ENCODE measurements at places on chromosomes 3 and 15.
A peak's percentile ranks its signal among the peaks of the same experiment; 100 is the strongest.

- DNase-seq: no peak
Measured at GRCh38 chr15:101470548-101471239, 18.8 kb downstream of the PCSK6 start.

- DNase-seq: no peak
Measured at GRCh38 chr3:16461463-16462245, 51.8 kb downstream of the RFTN1 start.

DNA sequence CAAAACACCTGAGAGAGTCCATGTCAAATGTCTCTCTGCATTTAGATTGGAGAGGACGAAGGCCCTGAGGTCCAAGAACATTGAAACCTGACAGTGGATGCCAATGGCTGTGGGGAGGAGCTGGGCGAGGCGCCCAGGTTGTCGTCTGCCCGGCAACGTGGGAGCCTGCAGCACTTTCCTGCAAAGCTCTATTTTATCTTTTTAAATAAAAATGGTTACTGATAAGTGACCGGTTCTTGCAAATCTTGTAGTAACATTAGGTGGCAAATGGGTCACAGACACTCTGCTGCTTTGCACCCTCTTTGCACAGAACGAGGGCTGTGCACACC lies 19.5 kb upstream of the FANCD2 start:
- DNase-seq: no peak

GRCh38 chr3:30712991-30713390 lies 106.6 kb downstream of the TGFBR2 start:
- no peak for DNase-seq

DNA sequence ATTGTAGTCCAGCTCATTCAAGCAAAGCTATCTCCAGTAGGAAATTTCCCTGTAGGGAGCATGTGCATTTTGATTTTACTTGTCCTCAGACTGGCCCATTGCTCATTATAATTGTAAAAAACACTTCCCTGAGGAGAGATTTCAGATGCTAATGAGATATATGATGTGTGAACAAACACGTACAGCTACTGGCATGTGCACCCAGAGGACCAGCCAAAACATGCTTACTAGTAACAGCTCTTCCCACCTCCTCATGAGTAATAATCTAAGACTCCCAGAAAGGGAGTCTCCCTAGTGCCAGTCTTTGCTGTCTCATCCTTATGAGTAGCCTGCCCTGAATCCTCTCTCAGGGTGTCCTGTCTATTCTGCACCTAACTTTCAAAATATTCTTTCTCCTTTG lies 43.4 kb downstream of the FBXO22 start:
- peak; percentile 40 for DNase-seq

DNA sequence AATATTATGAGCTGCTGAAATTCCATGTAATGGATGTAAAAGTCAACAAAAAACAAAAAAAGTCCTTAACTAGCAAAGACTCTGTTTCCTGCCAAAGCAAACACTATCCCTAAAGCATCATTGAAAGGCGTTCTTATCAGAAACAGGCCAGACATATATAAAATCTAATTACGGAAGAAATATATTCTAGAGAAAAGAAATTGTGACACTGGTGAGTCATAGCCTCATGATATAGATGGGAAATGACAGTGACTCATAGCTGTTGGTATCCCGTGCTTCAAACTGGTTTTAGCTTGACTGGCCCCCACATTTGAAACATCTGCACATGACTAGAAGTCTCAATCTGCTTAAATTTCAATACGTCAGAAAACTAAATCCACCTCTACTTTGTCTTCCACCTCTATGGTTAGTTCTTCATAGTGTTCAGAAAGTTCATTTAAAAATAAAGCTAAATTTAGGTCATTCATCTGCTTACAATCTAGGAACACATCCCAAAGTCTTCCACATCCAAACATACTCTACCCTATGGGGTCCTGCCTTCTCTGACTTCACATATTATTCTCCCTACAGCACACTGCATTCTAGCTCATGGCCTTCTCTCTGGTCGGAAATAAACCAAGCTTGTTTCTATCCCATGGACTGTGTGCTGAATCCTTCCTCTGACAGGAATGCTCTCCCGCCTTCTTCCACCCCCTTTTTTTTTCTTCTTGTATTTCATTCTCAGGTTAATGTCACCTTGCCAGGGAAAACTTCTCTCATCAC lies 456.3 kb upstream of the ARRDC4 start:
- peak; percentile 4 for DNase-seq

DNA sequence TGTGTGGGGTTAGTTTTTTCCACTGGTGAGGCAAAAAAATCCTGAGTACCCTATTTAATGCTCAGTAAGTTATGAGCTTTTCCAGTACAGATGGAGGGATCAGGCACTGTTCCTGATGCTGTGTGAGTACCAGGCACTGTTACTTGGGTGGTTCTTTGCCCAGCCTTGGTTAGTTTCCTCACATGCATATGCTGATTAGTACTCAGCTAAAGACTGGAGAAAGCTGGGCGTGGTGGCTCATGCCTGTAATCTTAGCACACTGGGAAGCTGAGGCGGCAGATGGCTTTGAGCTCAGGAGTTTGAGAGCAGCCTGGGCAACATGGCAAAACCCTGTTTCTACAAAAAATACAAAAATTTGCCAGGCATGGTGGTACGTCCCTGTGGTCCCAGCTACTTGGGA lies 210.3 kb upstream of the SGO1 start:
- no peak for DNase-seq

DNA sequence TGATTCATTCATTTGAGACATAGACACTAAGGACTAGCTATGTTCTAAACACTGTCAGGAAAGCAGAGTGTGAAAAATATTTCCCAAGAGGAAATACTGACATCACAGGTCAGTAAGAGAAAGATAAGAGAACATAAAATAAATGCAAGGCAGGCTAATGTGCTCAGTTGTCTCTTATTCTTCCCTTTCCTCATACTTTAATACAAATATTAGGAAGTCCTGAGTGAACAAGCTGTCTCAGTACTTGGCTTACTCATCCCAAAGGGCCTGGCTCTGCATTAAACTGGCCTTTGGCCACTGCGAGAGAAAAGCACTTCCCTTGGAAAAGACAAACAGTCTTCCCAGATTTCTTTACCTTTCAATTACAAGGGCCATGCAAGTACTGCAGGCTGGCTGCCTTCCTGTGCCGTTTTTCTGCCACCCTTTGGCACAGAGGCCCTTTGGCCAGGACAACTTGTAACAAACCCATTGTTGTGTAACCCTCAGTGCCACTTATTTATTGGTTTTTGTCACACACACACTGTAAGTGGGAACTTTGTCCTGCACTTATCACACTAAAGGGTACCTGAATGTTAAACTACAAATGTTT lies 31.7 kb downstream of the EDC3 start:
- no peak for DNase-seq

DNA sequence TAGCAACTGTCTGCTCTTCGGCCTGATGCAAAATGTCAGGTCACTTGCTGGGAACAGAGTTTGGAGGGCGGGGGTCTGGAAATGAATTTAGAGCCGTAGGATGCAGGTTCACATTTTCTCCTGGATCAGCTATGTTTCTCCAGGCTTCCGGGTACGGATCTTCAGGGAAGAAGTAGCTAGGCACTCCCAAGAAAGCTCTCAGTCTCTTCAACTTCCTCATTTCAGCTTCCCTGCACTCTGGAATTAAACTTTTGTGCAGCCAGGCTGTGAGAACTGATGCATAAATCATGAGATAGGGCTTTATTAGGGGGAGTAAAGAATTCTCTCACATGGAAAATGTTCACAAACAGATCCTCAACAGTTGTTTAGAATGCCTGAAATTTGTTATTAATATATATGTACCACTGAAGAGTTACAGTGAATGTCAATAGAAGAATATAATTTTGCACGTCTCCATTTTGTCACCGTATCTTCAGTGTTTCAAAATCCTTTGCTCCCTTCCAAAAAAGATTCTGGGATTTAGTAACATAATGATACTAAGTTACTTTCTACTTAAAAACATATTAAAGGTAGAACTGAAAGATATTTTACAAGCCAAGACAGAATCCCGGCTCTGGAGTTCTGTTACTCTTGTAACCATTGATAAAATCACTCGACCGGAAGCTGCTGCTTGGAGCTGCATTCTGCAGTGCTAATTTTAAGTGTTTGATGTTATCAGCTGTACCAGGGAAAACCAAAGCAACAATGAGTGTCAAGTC lies 178.5 kb upstream of the P2RY1 start:
- DNase-seq: no peak

DNA sequence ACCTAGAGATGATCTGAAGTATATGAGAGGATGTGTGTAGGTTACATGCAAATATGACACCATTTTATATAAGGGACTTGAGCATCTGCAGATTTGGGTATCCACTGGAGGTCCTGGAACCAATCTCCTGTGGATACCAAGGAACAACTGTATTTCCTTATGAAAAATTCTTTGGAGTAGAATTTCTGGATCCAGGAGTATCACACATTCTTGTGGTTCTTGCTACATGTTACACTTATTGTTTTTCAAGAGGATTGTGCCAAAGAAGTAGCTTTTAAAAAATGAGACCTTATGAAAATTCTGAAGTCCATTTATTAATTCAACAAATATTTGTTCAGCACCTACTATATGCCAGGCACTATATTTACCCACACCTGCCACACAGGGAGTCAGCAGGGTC lies 15.7 kb upstream of the TBC1D23 start:
- DNase-seq: no peak

DNA sequence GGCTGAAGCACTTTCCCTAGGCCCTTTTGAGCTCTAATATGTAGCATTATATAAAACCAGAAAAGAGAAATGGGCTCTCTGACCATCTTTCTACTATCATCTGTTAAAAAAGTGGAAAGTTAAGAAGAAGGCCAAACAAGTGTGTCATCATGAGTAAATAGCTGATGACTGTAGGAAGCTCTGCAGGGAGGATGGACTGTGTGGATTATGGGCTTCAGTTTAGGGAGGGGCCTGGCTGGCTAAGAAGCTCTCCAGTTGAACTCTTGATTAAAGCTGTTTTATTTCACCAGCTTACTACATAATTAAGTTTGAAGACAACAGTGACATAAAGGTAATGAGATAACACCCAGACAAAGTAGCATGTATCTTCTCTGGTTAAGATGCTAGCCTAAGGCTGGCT lies 30.6 kb downstream of the INTS14 start:
- DNase-seq: peak; percentile 56

DNA sequence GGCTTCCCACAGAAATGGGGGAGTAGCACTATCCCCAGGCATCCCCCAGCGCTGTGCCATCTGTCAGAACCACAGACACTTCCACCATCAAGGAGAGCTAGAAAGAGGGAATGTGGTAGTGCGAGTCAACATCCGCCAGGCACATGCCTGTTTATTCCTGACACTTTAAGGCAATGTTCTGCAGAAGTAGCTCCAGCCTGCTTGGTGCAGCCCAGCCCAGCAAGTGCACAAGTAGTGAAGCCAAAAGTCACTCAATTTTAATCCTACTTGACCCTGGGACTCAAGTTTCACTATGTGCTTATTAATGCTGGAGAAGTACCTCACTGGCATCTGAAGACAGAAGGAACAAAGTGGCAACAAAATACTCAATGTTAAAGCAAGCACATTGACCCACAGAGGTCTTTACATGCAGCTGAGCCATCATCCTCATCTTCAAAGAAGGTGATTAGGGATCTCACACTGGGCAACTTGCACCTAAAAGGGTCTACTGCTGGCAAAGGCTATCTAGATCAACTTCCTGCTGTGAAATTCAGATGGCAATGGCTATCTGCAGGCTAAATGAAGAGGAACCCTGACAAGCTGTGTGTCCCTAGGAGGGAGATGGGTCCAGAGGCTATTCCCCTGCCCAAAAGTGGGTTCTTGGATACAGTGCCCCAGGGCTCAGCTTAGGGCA lies 61.4 kb upstream of the CLDN18 start:
- DNase-seq: no peak

- DNase-seq: no peak
Measured at GRCh38 chr15:62382046-62382445, 217.0 kb upstream of the C2CD4B start.

DNA sequence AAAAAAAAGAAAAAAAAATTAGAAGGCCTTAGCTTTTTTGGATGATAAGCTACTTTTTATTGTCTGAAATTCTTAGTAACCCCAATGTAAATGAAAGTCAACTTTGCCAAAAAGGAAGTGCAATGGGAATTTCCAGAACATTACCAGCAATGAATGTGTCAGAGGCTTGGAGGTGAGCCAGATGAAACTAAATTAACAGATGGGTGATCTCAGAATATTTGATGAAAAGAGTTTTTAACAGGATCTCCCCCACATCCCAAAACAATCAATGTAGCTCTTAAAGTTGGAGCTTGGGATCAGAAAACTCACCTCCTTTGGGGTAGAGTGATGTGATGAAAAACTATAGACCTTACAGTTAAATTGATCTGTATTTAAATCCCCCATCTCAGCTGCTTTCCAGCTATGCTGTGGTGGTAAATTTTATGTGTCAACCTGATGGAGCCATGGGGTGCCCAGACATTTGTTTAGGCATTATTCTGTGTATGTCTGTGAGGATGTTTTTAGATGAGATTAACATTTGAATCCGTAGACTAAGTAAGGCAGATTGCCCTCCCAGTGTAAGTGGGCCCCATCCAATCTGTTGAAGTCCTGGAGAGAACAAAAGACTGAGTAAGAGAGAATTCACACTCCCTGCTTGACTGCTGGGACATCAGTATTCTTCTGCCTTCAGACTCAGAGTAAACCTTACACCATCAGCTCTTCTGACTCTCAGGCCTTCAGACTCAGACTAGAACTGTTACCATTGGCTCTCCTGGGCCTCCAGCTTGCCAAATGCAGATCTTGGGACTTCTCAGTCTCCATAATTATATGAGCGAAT lies 84.3 kb upstream of the TNFSF10 start:
- DNase-seq: peak; percentile 68

DNA sequence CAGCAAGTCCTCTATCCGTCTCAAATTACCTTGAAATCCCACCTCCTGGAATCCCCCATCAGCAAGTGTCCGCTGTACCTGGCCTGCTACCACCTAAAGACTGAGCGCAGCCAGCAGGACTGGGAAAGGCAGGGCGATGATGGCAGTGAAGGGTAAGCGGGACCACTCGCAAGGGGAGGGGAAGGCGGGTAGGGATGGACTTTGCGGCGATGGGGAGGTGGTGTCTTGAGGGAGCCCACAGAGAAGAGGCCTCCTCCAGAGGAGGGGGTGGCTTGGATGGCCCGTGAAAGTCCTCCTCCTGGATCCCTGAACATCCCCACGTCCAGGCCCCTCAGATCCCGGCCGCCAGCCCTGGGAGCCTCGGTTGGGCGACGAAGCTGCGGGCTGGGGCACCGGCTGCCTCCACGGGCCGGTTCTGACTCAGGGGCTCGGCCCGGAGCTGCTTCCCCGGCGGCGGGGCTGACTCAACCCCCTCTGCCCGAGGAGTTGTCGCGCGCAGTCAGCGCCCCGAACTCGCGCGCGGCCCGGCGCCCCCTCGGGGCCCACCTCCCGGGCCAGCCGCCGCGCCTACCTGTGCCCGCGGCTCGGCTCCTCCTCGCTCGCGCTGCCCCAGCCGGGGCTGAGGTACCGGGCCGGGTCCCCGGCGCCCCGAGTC lies 512 bp downstream of the LARP6 start:
- DNase-seq: no peak

GRCh38 chr3:12347301-12347700 lies 58.4 kb downstream of the PPARG start:
- DNase-seq: no peak

All from stromal cell of bone marrow (primary cell).